ENCODE measurements at places on chromosomes 4 and X. TPM values are rescaled to one million over a fixed set of nuclear protein-coding genes. Genes with fewer than 3 reads are reported as not detected.

GRCh38 chr4:112817933-112818593 is 181.1 kb downstream of the LARP7 start:
- DNase-seq = no peak

DNA sequence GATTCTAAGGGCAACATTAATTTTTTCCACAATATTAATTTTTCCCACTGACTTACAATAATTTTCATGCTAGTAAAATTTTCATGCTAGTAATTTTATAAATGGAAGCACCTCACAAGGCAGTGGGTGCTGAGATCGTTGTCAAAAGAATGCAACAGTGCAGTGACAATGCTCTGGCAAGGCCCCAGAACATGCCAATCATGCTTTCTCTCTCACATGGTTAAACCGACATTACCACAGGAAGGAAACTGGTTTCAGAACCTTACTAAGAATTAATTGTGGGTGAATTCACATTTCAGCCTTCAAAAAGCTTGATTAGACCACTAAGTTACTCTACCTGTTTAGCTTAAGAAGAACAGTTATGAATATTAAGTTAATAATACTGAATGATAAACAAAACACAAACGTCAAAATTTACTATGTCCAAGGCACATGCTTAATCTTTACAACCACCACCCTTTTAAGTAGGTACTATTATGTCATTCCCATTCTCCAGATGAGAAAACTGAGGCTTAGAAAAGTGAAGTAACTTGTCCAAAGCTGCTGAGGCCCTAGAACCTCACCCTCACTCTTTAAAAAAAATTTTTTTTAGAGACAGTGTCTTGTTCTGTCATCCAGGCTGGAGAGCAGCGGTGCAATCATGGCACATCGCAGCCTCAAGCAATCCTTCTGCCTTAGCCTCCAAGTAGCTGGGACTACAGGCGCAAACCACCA is 10.0 kb upstream of the OPHN1 start:
- DNase-seq = no peak

GRCh38 chrX:25599061-25599460 is 539.1 kb upstream of the MAGEB18 start:
- DNase-seq = no peak

- DNase-seq = no peak
These were observed 10.8 kb downstream of the SLC10A7 start for GRCh38 chr4:146510942-146511341.

DNA sequence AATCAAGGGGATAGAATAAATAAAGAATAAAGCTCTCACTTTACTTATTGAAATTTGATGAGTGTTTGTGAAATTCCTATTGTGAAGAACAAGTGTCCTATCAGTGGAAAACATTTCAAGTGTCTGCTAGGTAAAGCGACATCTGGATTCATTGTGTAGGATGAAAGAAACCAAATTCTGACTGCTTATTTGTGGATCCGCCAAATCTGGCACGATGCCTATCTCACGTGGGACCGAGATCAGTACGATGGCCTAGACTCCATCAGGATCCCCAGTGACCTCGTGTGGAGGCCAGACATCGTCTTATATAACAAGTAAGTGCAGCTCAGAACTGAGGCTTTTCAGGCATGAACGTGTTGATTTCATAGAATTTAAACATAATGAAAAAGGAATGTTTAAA is 1.9 kb downstream of the CHRNA9 start:
- DNase-seq = no peak

DNA sequence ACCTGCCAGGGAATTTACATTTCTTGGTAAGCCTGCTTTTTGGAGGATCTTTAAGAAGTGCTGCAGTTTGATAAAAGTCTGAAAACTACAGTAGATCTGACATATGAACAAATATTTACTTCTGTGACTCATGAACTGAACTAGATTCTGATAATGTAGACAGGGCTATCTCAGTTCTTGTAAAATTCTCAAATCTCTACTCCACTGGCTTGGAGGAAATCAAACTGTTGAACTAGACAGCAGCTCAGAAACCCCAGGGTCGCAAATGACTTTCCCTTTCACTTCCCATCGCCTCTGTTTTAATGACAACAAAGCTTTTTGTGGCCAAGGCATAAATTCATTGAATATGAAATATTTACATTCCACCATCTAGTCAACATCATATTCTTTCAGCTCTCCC is 15.4 kb upstream of the OCIAD1 start:
- DNase-seq = no peak

DNA sequence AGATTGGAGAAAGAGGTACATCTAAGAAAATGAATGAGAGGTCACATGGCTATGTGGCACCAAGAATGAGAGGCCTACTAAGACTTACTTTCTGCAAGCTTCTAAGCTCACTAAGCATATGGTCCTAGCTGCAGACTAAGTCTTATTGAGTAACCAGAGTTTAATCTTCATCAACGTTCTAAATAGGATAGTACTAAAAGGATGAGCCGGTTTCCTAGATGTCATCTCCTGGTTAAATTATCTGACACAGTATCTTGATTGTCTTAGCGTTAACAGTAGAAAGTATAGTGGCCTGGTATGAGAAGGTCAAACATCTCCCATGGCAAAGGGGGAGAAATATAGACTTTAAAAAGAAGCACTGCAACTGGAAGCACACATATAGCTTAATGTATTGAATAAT is 448.1 kb downstream of the PDGFC start:
- DNase-seq = no peak

DNA sequence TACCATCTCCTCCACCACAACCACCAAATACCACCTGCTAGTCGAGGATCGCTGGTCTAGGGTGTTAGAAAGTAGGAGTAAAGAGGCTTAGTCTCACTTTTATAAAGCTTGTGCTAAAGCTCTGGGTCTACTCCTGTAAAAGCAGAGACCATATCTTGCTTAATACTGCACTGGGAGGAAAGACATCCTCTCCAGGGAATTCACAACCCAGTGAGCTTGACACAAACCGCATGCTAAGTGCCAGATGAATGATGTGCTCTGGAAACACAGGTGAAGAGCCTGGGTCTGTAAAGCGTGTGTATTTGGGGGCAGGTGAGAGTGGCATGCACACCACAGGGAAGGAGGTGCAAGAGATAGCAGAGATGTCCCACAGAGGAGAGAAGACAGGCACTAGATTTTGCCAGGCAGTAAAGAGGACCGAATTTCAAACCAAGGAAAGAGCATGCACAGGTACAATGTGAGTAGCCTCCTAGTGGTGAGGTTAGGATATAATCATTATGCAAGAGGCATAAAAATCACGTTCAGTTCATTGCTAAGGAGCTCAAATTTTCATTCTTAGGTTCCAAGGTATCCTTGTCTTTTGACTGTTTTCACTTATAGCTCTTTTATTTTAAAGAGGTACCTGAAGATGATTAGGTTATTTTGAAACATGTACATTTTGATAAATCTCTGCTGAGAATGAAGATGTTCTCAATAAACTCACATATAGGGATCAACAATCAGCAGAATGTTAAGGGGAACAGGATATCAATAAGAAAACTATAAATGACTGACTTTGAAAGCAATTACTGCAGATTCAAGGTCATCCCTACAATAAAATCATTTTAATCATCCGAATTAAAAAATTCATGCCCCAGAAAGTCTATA is 20.7 kb downstream of the TAPT1 start:
- DNase-seq = no peak

DNA sequence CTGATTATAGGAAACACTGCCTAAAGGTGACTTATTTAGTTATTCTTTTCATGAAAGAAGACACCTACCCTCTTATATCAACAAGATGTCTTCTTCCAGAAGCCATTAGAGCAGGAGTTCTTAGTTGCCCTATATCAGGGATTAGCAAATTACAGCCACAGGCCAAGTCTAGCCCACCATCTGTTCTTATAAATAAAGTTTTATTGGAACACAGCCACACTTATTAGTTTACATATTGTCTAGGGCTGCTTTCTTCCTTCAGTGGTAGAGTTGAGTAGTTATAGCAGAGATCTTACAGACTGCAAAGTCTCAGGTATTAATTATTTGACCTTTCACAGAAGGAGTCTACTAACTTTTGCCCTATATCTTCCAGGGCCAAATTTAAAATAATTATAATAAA is 157.2 kb upstream of the NOCT start:
- DNase-seq = no peak

DNA sequence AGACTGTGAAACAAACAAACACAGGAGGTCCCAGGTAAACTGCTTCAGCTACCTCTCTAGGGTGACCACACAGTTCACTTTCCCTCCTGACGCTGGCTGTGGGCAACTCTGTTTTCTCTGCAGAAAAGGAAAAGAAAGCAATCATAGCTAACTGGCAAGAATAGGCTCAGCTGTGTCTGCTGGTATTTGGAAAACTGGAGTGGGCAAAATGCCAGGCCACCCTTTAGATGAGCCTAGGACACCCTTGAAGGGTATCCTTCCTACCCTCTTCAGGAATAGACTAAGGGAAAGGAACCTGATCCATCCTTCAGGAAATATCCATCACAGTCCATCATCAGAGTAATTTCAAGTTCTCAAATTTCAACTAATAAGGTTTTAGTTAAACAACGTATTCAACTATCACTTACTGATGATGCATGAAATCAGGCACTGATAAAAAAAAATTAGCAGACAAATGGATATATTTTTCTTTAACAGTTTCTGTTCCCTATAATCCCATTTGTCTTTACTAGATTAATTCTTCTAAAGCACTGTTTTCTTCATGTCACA is 60.9 kb downstream of the CAMK2D start:
- DNase-seq = no peak

- no peak for DNase-seq
These were observed 99.7 kb downstream of the ATXN3L start for GRCh38 chrX:13219991-13220764.

DNA sequence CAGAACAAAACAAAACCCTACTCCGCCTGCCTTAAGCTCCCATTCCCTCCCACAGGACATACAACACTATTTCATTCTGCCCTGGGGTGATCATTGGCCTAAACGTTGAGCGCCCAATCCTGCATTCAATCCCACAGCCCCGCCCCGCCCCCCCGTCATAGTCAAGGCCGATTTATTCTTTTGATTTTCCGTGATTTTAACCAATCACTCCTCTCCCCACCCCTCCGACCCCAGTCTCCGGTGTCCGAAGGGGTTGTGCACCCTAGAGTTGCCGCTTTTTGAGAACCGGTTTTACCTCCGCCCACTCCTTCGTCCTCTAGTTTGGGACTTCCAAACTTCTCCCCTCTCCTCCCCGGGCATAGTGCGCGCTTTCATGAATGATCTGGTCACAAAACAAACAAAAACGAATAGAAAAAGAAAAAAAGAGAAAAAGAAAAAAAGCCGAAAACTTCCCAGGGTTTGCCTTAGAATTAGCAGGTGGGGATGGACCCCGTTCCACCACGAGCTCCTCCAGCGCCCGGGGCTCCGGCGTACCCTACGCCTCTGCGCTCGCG is 446 bp upstream of the UBE2A start:
- peak; percentile 43 for DNase-seq

GRCh38 chrX:24542756-24543155 is 77.7 kb downstream of the PDK3 start:
- DNase-seq = no peak

- no peak for DNase-seq
These were observed 237.6 kb upstream of the HAND2 start for GRCh38 chr4:173767650-173768049.

DNA sequence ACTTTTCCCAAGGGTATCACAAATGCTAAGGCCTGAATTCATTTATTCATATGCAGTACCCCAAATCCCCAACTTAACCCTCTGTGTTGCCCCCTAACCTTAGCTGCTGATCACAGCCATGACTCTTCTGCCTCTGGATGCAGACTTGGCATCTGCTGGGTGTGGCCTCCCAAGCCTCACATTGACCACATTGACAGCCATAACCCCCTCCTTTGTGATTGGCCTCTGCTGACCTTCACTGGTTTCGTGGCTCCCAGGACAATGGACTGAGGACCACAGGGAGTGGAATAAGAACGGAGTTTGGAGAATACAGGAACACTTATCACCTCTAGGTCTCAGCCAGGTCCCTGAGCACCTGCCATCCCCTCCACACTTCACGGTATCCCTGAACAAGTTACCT is 123.6 kb upstream of the CPEB2 start:
- DNase-seq = no peak

- DNase-seq = no peak
These were observed 46.3 kb upstream of the HUWE1 start for GRCh38 chrX:53732797-53733196.

DNA sequence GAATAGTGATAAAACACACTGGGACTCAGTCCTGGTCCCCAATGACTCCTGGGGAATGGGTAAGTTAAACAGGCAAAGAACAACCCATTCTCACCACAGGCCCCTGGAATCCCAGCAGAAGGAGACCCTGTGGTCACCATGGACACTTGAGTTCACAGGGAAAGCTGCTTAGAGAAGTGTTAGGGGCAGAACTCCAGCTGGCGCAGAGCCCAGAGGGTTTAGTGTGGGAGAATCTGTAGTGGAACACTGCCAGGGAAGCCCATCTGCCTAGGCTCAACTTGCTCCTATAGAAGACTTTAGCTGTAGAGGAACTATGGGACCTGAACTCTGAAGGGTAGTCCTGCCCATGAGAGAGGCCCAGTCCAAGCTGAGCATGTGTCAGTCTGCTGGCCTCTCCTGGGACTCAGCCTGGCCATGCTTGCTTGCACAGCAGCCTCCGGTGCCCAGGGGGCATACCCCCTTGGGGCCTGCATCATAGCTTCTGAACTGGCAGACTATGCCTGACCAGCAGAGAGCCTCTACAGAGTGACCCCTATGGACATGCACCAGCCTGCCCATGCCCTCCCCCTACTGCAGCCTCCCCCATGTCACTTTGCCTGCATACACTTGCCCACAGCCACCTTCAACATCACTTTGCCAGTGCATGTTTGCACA is 343.5 kb downstream of the IDS start:
- no peak for DNase-seq

GRCh38 chrX:16347968-16348670 is 180.8 kb downstream of the MAGEB17 start:
- DNase-seq = no peak

DNA sequence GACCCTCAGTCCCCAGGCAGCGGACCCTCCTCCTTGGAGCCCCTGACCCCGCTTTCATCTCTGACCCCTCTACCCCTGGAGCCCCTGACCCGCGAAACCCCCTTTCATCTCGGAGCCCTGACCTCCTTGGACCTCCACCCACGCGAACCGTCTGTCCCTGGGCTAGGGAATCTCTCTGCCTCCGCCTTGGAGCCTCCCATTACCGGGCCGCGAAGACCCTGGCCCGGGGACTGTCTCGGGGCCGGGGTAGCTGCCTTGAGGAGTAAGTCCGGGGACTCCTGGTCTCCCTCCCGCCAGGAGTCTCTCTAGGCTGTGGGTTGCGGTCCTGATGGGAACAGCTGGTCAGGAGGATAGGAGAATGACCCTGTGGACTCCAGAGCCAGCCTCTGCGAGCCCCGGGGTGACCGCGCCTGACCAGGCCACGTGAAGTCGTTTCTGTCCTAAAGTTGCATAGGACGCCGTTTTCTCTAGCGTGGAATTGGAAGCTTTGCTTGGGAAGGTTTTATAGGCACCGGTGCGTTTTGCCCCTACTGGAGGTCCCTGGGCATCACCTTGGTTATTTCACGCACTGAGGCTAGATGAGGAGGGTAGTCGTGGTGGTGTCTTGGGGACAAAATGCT is 824 bp downstream of the TBC1D14 start:
- no peak for DNase-seq

GRCh38 chr4:172169871-172170270 is 356.7 kb downstream of the GALNTL6 start:
- no peak for DNase-seq

Gene SCOC
- 22.5 TPM for total RNA-seq

Gene BEX1
- total RNA-seq = 20.8 TPM

Gene ENPEP
- 0.65 TPM for total RNA-seq

Gene TCEAL6
- total RNA-seq = not detected

Gene RTL3
- 0.16 TPM for total RNA-seq

Gene NR0B1
- total RNA-seq = 0.38 TPM

Gene PCDH18
- 2.8 TPM for total RNA-seq

Gene RWDD4
- total RNA-seq = 9.1 TPM

Gene SPANXA2
- not detected for total RNA-seq

Gene TMEM255A
- total RNA-seq = 0.12 TPM

Gene ADH6
- total RNA-seq = 2.2 TPM

Data from pancreas (tissue), 10 donors.